T-helper 2 cell treated with Interferon-gamma antibody and Interleukin-4, amounts not matched to agents 5 μg/mL and 100 μg/mL, for 36 hours (primary cell): ENCODE measurements at places on chromosomes 12 and 14.

DNA sequence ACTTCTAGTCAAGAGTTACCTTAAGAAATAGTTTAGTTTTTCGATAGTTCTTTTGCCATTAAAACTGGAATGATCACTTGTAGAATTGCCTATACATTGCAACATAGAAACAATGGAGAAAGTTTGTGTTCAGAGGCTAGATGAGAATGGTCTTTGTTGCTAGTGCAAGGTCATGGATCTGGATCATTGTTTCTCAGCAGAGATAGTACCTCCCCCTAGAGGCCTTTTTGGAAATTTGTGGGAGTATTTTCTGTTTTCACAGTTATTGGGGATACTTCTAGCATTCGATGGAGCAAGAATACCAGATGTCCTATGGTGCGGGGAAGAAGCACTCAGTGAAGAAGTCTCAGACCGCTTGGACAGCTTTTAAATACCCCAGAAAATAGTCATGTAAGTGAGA is 138.8 kb upstream of the HMGA2 start:
- no peak for DNase-seq

- DNase-seq: no peak
These were observed 26.0 kb downstream of the FRMD6 start for GRCh38 chr14:51677738-51678137.

GRCh38 chr14:99854831-99855230 is 61.6 kb downstream of the EML1 start:
- DNase-seq: no peak

DNA sequence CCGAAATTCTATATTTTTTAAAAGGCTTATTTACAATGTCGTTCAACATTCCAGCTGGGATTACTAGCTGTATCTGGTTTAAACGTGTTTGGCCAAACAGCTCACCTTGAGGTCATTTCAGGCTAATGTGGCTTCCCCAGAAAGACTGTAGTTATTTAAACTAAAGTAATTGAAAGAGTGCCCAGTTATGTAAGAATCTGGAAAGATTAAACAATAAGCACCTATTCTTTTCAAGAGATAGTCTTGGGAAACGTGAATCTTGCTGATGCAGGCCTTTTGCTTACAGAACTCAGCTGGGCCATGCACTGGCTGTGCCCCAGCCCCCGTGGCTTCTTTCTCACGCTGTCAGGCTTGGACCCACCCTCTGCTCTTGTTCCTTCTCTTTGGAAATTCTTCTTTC is 24.4 kb downstream of the GLRX5 start:
- DNase-seq: no peak

DNA sequence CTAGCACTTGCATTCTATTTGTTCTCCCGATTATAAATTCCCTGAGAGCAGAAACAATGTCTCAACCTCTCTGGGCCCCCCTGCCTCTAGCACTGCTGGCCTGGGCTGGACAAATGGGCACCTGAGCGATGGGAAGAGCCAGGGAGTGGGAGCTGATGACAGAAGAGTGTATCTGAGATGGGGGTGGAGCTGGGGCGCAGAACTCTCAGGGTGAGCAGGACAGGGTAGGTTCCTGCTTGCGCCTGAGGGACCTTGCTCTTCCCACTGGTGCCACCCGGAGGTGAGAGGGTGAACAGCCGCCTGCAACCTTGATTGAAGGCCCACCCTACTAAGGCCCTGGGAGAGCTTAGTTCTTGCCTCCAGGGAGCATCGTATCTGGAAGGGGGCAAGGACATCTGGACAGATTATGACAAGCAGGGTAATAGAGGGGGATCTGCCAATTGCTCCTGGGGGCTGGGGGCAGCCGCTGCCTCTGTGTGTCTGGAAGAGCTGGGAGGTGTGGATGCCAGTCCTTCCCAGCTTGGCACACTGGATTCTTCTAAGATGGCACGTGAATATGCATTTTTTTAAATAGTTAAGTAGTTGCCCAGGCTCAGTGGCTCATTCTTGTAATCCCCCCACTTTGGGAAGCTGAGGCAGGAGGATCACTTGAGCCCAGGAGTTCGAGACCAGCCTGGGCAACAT is 43.0 kb upstream of the TSPAN9 start:
- peak; percentile 13 for DNase-seq

- DNase-seq: no peak
These were observed 2.9 kb upstream of the FAR2 start for GRCh38 chr12:29146196-29146595.

- peak; percentile 68 for DNase-seq
These were observed 66.7 kb downstream of the RESF1 start for GRCh38 chr12:32025906-32026305.

- DNase-seq: no peak
These were observed 308.2 kb upstream of the FBXO33 start for GRCh38 chr14:39740454-39740853.

DNA sequence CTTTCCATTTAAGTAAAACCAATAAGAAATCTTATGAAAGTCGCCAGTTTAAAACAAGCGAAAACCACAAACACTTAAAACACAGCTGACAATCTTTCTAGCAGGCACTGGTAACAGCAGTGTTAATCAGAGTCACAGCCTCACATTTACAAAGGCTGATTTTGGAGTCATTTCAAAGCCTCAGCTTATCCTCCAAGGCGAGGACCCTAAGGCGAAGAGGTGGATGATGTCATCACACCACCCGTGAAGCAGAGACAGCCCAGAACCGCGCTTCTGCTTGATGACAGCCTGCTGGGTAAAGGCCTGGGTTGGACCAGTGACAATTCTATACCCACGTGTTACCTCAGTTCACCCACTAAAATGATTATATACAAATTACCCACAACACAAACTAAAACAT is 10.1 kb downstream of the GOLGA3 start:
- no peak for DNase-seq

- DNase-seq: no peak
These were observed 37.3 kb upstream of the EVL start for GRCh38 chr14:100027771-100028490.

DNA sequence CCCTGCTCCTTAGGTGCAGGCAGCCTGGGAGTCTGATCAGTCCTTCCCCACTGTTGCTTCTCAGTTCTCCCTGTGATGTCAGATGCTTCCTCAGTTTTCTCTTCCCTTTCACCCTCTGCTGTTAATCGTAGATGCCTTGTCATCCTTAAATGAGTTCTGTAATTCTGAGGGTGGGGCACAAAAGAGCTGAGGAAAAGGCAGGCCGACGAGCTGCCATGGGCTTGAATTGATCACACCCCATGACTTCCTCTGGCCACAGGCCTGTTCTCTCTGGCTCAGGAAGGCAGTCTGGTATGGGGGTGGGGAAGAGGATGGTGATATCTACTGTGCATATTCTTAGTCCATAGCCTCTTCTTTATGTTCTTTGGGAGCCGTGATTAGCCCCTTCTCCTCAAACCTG is 5.2 kb upstream of the AP1G2 start:
- DNase-seq: no peak

GRCh38 chr14:73770977-73771847 is 57.0 kb upstream of the PNMA1 start:
- no peak for DNase-seq

- no peak for DNase-seq
These were observed 451.8 kb upstream of the TBX3 start for GRCh38 chr12:115135800-115136211.

- no peak for DNase-seq
These were observed 74.7 kb downstream of the NIN start for GRCh38 chr14:50756300-50756699.

- DNase-seq: no peak
These were observed 872 bp downstream of the VSX2 start for GRCh38 chr14:74239848-74240793.

- no peak for DNase-seq
These were observed 131.9 kb downstream of the EXOC5 start for GRCh38 chr14:57136669-57137328.
